ENCODE measurements at places on chromosomes 12 and 14.

DNA sequence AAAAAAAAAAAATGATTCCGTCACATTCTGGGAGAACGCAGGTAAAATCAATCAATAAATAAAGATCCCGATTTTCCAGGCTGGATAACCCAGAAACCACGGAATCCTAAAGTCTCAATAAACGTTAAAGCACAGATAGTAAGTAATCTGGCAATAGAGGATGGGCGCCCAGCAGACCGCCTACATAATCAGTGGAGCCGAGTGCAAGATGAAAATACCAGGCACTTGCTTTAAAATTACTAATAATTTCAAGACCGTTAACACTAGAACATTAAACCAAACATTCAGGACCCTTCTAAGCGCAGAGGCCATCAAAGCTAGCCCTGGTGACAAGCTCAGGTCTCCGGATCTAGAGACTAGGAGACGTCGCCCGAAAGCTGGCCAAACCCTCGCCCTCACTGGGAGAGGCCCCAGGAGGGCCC lies 1.2 kb upstream of the DCAF11 start:
- DNase-seq: no peak

- DNase-seq: no peak
Observed at GRCh38 chr12:5177731-5178130, 134.1 kb downstream of the KCNA5 start.

DNA sequence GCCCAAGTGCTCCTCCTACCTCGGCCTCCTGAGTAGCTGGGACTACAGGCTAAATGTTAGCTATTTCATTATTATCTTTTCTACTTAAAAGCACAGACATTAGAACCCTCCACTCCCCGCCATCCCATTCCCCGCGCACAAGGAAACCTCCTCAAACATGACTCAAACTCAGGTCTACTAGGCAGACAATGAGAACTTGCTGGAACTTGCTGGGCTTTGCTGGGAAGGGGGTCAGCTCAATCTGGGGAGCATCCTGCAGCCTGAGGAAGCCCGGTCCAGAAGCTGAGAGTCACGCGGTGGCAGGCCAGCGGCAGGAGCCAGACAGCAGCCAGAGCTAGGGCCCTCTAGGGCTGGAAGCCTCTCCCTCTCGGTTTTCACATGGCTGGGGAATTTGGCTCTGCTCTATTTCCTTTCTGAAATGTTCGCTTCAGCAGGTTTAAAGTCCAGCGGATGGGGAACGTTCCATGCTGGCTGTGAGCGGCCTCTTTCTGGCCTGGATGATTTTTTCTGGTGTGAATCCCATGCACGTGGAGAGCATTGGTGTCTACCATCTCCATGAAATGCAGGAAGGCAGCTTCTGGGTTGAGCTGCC lies 68.5 kb downstream of the SLC6A12 start:
- DNase-seq: no peak

GRCh38 chr12:52204931-52205505 lies 13.2 kb upstream of the KRT80 start:
- DNase-seq: no peak
